T-helper 9 cell (primary cell): ENCODE measurements at places on chromosomes 6 and 20.

- no peak for DNase-seq
These were observed 129.8 kb downstream of the COL12A1 start for GRCh38 chr6:75076009-75076408.

GRCh38 chr6:34592208-34592952, 36.3 kb upstream of the SPDEF start:
- DNase-seq, result no peak

DNA sequence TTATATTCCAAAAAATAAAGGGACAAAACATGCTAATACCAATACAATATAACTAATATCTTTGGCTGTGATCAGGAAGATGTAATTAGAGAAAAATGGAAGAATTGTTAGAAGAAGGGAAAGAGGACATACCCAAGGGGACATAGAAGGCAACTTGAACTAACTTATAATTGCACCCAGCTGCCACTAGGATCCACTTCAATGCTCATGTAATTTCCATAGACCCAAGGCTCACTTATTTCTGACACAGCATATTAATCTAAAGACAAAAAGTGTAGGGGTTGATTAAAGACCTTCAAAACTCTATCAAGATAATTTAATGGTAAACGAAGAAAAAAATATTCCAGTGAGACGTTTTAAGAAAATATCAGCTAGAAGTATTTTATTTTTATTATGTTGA, 396.0 kb upstream of the ADGRB3 start:
- no peak for DNase-seq

DNA sequence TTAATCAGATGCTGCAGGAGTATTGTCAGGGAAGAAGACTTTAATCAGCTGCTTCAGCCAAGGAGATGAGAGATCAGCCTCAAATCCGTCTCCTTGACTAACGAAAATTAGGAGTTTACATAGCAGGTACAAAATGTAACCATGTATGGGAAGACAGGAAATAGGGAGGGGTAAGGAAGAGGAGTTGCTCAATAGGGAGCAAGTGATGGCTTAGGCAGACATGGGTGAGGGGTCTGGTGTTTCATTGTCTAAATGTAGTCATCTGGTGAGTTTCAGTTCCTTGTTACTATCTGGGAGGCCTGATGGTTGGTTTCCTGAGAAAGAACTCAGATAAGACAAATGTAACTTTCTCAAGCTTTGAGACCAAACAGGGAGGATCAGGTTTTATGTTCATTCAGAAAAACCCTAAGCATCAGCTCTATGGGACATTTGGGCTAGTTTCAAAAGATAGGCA, 217.3 kb upstream of the SULF2 start:
- no peak for DNase-seq

DNA sequence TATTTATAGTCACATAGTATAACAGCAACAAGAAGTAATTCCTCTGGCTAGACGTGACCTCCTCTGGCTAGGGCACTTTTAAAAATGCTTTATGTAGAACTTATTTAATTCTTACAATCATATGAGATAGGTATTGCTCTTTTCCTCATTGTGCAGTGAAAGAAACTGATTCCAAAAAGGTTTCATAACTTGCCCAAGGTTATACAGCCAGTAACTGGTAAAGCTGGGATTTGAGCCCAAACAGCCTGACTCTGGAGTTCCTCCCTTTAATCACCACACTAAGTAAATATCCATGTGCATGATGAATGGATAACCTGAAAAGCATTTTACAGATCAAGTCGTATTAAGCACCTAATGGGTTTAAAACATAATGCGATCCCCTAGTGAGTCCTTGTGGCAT, 214.6 kb downstream of the PRL start:
- DNase-seq, result no peak

GRCh38 chr6:108585921-108586536, 25.3 kb downstream of the FOXO3 start:
- DNase-seq, result no peak

DNA sequence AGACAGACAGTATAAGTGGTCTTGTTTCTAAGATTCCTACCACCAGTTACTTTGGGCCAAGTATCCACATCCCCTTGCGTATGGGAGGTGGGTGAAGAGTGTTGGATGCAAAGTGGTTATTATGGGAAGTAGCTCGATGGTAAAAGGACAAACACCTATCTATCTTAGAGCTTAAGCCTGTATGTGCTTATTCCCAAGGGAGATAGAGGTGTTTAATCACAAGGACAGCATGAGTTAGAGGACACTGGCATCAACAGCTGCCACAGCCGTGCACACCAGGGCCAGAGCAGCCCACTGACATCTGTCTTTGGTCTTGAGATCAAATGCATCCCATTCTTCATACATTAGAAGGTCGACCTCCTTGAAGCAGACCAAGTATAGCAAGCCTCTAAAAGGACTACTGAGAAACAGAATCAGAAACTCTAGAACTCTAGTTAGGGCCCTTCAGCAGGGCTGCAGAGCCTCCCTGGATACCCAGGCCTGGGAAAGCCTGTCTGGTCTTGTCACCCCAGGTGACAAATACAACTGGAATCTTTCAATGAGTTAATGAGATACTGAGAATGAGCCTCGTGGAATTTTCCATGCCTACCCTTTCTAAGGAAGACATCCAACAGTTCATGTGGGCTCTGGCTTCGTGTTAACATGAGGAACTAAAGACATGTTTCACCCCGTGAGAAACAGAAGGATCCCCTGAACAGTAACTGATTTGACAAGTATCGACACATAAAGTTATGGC, 28.7 kb downstream of the TXNDC5 start:
- no peak for DNase-seq

DNA sequence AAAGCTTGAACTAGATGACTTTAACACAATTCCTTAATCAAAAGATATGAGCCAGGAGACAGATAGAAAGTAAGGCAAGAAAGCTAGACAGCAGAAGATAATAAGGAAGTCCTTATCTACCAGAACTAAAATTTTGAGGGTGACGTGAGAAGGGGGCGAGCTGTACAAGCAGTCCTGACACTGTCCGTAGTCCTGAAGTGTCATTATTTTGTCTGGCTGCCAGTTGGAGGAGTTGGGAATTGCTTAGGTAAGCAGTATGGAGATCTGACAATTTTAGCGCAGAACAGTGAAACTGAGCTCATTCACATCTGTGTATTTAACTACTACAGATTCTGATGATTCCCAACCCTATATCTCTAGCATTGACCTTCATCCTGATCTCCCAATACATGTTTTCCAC, 25.8 kb upstream of the CEP85L start:
- DNase-seq, result no peak

DNA sequence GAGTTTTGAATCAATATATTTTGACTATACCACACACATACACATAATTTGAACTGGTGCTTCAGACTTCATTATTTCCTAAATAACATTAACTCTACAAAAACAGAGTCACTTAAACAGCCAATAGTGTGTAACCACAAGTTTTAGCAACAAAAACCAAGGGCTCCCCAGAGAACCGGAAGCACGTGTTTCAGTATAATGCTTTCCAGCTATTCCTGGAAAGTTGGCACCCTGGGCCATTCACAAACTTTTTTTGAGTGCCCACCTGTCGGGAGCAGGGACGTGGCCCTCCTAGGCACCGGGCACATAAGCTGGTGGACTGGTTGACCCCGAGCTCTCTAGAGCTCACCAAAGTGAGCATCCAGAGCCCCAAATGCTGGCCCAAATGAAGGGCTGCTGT, 1.9 kb upstream of the SLC35D3 start:
- no peak for DNase-seq

DNA sequence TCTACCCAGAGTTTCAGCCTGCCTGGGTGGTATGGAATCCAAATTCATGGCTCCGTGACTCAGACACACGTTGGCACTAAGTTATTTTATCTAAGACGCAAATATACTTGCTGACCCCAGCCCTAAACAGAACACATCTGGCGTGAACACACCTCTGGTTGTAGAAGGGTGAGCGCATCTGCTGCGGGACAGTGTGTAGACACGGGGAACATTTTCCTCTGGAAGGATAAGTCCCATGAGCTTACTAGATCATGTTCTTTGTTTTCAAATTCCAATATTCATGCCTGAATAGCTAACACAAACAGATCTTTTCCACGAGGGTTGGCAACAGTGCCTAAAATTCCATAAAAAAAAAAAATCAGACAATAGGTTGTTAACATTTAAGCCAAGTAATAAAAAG, 87.8 kb downstream of the TMEM170B start:
- DNase-seq, result no peak

- no peak for DNase-seq
These were observed 33.9 kb upstream of the BCLAF1 start for GRCh38 chr6:136323431-136324112.

- DNase-seq, result no peak
These were observed 170.2 kb downstream of the DOK5 start for GRCh38 chr20:54645445-54646155.

DNA sequence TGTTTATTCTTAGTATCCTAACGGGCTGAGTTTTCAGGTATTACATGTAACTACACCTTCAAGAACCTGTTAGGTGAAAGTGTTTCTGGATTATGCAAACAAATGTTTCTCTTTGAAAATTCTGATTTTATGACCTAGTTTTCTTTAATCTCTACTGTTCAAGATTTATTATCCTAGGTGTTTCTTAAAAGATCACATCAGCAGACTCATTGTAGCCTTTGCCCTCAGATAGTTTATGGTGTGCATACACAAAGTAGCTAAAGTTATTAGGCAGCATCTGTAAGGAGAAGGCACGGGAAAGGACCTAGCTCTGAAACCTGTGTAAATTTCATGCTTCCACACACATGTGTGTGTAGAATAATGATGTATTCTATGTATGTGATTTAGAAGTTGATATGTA, 21.7 kb downstream of the PANK2 start:
- no peak for DNase-seq

DNA sequence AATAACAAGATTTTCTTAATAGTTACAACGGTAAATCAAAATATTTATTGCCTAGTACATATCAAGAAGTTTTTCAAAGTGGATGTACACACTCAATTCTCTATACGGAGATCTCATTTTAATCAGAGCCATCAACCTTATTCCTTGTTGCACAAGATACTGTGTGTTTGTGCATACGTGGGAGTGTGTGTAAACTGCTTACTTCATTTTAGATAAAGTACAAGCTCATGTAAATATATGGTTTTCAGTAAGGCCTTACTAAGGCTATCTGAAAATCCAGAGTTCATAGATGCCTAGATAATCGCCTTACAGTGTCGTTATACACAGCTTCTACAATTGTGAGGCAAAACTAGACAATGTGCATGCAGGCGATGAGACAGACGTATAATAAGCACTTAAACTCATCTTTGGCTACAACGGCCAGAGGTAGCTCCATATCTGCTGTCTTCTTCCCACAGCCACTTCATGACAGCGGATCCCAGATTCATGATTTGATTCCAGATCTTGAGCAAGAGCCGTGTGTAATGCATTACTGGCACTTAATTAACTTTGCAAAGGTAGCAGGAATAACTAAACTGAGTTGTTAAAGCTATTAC, 2.5 kb downstream of the PERP start:
- DNase-seq, result no peak

DNA sequence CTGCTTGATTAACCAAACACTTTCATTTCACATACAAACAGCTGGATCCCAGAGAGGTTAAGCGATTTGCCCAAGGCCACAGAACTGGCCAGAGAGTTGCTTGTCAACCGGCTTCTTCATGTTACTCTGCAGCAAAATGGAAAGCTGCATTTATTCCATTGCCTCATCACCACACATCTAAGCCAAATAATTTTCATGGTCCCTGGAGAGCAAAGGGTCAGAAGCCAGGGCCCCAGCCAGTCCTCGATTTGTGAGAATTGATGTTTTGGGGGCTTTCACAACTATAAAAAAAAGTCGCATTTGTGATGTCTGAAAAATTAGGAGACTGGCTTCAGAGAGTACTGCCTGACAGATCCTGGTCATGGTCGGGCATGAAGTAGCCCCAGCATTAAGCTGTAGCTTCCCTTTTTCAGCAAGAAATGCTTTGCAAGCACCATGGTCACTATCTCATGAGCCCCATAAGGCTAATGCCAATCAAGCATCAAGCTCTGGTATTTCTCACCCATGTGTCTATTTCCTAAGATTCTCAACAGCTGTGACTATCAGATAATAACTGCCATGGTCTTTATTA, 95.8 kb downstream of the BANF2 start:
- no peak for DNase-seq

GRCh38 chr20:44644667-44645131, 6.8 kb downstream of the ADA start:
- DNase-seq, result peak; percentile 46

GRCh38 chr6:18053555-18054445, 66.4 kb upstream of the KIF13A start:
- no peak for DNase-seq

- no peak for DNase-seq
These were observed 117.2 kb downstream of the LCA5 start for GRCh38 chr6:79420054-79420453.

GRCh38 chr6:150753371-150754064, 112.0 kb upstream of the MTHFD1L start:
- DNase-seq, result no peak

GRCh38 chr6:108091288-108091687, 16.7 kb upstream of the OSTM1 start:
- DNase-seq, result no peak

GRCh38 chr6:142935553-142936517, 9.1 kb downstream of the HIVEP2 start:
- peak; percentile 23 for DNase-seq

- peak; percentile 18 for DNase-seq
These were observed at the start of gene BFSP1 for GRCh38 chr20:17530716-17531664. TSS of gene BFSP1 (minus strand) at chr20:17531379. CDS start at chr20:17531329, 50 bp downstream.

- DNase-seq, result no peak
These were observed 284.7 kb upstream of the HSF2 start for GRCh38 chr6:122114717-122115116.

DNA sequence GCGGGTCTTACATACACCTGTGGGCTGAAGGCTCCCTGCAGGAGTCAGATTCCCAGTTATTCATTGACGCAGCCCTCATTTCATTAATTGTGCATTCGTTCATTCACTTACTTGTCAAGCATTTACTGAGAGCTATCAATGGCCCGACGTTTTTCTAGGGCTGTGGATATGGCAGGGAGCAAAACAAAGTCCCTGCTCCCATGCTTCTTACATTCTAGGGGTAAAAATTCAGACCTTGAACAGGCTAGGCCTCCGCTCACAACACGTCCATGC, 369 bp upstream of the NSFL1C start:
- DNase-seq, result no peak

- no peak for DNase-seq
These were observed 263.7 kb downstream of the TAF4 start for GRCh38 chr20:61801857-61802442.

DNA sequence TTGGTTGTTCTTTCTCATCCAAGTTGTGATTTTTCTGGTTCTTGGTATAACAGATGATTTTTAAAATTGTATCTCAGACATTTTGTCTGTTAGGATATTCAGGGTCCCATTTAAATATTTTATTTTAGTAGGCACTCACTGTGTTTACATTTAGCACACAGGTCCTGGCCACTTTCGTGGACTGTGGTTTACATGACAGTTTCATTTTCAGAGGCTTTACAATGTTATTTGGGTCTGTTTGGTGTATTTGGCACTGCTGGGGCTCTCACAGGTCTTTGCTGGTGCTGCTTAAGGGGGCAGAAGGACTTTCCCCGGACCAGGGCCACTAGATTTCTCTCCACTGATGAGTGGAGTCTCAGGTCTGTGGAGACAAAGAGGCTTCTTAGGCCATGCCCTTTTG, 75.5 kb upstream of the TGM3 start:
- DNase-seq, result no peak
